ENCODE measurements at places on chromosomes 6 and 20. TPM values are rescaled to one million over a fixed set of nuclear protein-coding genes. Genes with fewer than 3 reads are reported as not detected.

GRCh38 chr20:39066471-39067242 lies 104.5 kb downstream of the DHX35 start:
- H3K27me3 ChIP-seq: no peaks in the 10 kb centered on the region
- no peak overlapping the region for H3K27ac ChIP-seq
- no peaks in the 10 kb centered on the region for H3K36me3 ChIP-seq
- no peak overlapping the region for H3K4me3 ChIP-seq
- no peak for DNase-seq

DNA sequence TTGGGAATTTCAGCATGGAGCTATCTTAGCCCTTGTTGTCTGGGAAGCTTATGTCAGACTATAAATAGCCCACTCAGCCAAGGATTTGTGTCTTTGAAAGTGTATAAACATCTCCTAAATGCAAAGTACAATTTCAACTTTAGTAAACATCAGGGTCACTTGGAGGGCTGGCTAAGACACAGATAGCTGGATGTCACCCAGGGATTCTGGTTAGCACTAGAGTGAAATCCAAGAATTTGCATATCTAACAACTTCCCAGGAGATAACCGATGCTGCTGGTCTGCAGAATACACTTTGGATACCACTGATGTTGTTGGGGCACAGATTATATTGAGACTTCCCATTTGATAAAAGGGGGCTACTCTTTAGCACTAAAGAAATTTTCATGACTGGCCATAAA lies 130.9 kb downstream of the PAX1 start:
- DNase-seq: no peak
- no peak overlapping the region for H3K4me3 ChIP-seq
- no peak overlapping the region for H3K27ac ChIP-seq
- H3K4me1 ChIP-seq: no peaks in the 10 kb centered on the region
- peaks cover 44% of the 10 kb centered on the region for H3K27me3 ChIP-seq
- H3K36me3 ChIP-seq: no peaks in the 10 kb centered on the region

- H3K27ac ChIP-seq: no peak overlapping the region
- peak overlapping the region; percentile 54 for H3K4me3 ChIP-seq
- peaks cover 40% of the 10 kb centered on the region for H3K27me3 ChIP-seq
- peaks cover 5% of the 10 kb centered on the region for H3K4me1 ChIP-seq
- H3K36me3 ChIP-seq: no peaks in the 10 kb centered on the region
- DNase-seq: no peak
Observed at GRCh38 chr20:31861385-31862156, 8.8 kb downstream of the DUSP15 start.

NR2E1 gene
- not detected for total RNA-seq

DNA sequence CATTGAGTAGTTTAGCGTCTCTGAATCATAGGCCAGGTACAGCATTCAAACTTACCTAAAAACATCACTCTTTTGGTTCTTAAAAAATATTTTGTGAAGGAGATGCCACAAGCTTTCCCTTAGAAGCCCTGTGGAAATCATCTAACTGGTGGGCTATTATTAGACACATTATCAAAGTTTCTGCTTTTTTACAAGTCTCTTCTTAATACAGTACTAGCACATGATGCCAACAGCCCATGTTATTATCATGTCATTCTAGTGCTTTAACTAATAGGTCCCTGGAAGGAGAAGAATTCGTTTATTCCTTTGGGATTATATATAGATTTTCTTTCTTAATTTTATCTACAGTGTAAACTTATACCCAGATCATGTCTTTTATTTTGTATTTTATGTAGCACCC lies 146.0 kb upstream of the PTPRK start:
- no peak overlapping the region for H3K27ac ChIP-seq
- DNase-seq: no peak
- H3K4me3 ChIP-seq: no peak overlapping the region
- H3K4me1 ChIP-seq: no peaks in the 10 kb centered on the region

- no peak for DNase-seq
- H3K27ac ChIP-seq: no peak overlapping the region
- no peak overlapping the region for H3K4me3 ChIP-seq
- H3K36me3 ChIP-seq: peaks cover 13% of the 10 kb centered on the region
- peaks cover 11% of the 10 kb centered on the region for H3K4me1 ChIP-seq
- no peaks in the 10 kb centered on the region for H3K27me3 ChIP-seq
Observed at GRCh38 chr6:152318278-152318677, 318.9 kb downstream of the SYNE1 start.

TSHZ2 gene
- total RNA-seq: 1.6 TPM

DNA sequence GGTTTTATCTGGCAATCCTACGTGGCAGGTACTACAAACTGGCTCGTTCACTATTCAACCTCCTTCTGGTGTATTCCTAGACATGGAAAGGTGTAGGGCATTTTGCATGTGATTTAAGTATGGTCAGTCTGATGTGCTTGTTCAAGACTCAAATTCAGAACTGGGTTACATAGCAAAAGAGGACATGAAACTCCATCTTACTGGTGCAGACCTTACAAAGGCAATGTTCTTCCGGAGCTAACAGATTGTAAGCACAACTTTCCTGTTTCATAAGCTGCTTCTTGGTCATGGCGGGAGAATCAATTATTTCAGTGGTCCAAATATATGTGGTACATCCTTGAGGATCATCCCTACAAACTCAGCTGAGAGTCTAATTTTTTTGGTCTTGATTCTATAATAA lies 703.4 kb downstream of the EPM2A start:
- no peaks in the 10 kb centered on the region for H3K27me3 ChIP-seq
- H3K4me1 ChIP-seq: no peaks in the 10 kb centered on the region
- no peak overlapping the region for H3K27ac ChIP-seq
- H3K36me3 ChIP-seq: no peaks in the 10 kb centered on the region
- no peak overlapping the region for H3K4me3 ChIP-seq

GRCh38 chr6:123226398-123226797 lies 230.4 kb downstream of the CLVS2 start:
- no peaks in the 10 kb centered on the region for H3K36me3 ChIP-seq
- no peaks in the 10 kb centered on the region for H3K27me3 ChIP-seq
- H3K27ac ChIP-seq: no peak overlapping the region
- no peak for DNase-seq
- H3K4me1 ChIP-seq: peaks cover 7% of the 10 kb centered on the region

SRSF12 gene
- total RNA-seq: 1.1 TPM

GRCh38 chr6:16651871-16652270 lies 109.4 kb downstream of the ATXN1 start:
- no peak overlapping the region for H3K27ac ChIP-seq
- H3K36me3 ChIP-seq: peaks cover 6% of the 10 kb centered on the region
- no peaks in the 10 kb centered on the region for H3K4me1 ChIP-seq
- DNase-seq: no peak

GRCh38 chr6:136192902-136193301 lies 57.2 kb downstream of the MTFR2 start:
- no peak overlapping the region for H3K4me3 ChIP-seq
- peaks cover 7% of the 10 kb centered on the region for H3K36me3 ChIP-seq
- DNase-seq: no peak
- H3K27ac ChIP-seq: no peak overlapping the region
- no peaks in the 10 kb centered on the region for H3K27me3 ChIP-seq

- H3K36me3 ChIP-seq: no peaks in the 10 kb centered on the region
- DNase-seq: peak; percentile 66
- H3K27ac ChIP-seq: no peak overlapping the region
- no peaks in the 10 kb centered on the region for H3K4me1 ChIP-seq
Observed at GRCh38 chr20:36919715-36920333, 31.7 kb downstream of the SAMHD1 start.

GRCh38 chr20:32711346-32711745 lies 31.9 kb downstream of the COMMD7 start:
- H3K27ac ChIP-seq: no peak overlapping the region
- DNase-seq: no peak
- H3K27me3 ChIP-seq: no peaks in the 10 kb centered on the region

DNA sequence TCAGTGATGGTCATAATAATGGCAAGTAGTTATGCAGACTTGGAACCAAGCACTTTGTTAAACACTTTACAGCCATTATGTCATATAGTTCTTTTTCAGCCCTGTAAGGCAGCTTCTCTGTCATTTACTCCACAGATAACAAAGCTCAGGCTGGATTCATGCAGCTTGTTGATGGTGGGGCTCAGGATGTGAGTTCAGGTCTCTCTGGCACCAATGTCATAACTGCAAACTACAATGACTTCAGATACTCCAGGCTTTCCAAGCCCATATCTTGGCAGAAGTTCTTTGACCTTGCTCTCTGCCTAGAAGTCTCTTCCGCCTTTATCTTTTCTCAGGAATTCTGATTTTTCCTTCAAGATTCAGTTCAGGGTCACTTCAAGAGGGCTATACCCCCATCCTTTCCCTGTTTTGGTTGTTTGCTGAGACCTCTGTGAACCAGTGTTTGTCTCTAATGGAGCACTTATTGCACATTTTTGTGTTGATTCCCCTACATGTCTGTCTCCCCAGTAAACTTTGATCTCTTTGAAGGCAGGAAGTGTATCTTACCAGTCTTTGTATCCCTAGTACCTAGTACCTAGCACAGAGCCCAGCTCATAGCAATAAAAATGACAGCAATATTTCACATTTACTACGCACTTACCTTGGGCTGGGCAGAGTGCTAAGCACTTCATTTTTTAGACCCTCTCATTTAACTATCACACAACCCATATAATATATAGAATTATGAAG lies 19.7 kb upstream of the EFHC1 start:
- H3K4me1 ChIP-seq: peaks cover 10% of the 10 kb centered on the region
- peak overlapping the region; percentile 2 for H3K27ac ChIP-seq
- H3K4me3 ChIP-seq: no peak overlapping the region
- no peak for DNase-seq
- H3K27me3 ChIP-seq: no peaks in the 10 kb centered on the region

VIP gene
- total RNA-seq: not detected

DNA sequence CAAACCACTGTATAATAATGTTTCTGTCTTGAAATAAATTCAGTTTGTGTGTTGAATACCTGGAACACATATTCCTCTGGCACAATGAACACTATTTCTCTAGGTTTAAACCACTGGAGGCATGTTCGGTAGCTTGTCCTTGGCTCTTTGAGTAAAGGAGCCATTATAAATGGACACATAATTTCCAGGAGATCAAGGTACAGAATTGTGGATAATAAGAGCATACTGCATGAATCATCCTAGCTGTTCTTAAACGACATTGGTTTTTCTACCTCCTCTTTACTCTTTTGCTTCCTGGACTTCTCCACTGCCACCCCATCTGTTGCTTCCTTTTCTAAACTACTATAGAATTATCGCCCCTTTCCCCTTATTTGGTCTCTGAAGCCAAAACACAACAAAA lies 1.2 kb downstream of the CENPW start:
- peaks cover 37% of the 10 kb centered on the region for H3K4me1 ChIP-seq
- no peak overlapping the region for H3K27ac ChIP-seq
- H3K4me3 ChIP-seq: no peak overlapping the region
- H3K27me3 ChIP-seq: no peaks in the 10 kb centered on the region
- DNase-seq: no peak

- no peaks in the 10 kb centered on the region for H3K27me3 ChIP-seq
- DNase-seq: no peak
- no peaks in the 10 kb centered on the region for H3K36me3 ChIP-seq
- H3K4me1 ChIP-seq: no peaks in the 10 kb centered on the region
- H3K27ac ChIP-seq: no peak overlapping the region
Observed at GRCh38 chr6:38355519-38355918, 284.2 kb downstream of the BTBD9 start.

- H3K4me3 ChIP-seq: no peak overlapping the region
- H3K27me3 ChIP-seq: no peaks in the 10 kb centered on the region
- no peak overlapping the region for H3K27ac ChIP-seq
- peaks cover 7% of the 10 kb centered on the region for H3K36me3 ChIP-seq
Observed at GRCh38 chr6:26493258-26493657, 6.8 kb upstream of the BTN1A1 start.

GRCh38 chr6:135519348-135519747 lies 21.8 kb upstream of the AHI1 start:
- peaks cover 16% of the 10 kb centered on the region for H3K4me1 ChIP-seq
- no peak overlapping the region for H3K27ac ChIP-seq
- no peak overlapping the region for H3K4me3 ChIP-seq
- DNase-seq: no peak
- H3K27me3 ChIP-seq: no peaks in the 10 kb centered on the region

TLDC2 gene
- not detected for total RNA-seq

DNA sequence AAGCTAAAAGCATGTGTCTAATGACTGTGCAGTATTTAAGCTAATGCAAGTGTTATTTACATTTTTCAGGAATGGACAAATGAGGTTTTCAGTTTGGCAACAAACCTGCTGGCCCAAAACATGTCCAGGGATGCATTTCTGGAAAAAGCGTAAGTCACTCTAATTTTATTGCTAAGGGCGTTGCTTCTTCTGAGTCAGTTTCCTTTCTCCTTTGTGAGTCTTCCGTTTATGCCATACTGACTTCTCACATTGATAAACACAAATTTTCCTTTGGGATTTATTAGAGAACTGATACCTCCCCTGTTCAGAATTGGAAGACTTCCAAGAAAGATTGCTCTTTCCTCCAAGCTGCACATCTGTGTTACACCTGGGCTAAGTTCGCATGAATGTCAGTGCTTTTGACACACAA lies 422.9 kb upstream of the PLCB4 start:
- H3K27ac ChIP-seq: peak overlapping the region; percentile 87
- no peak overlapping the region for H3K4me3 ChIP-seq
- H3K36me3 ChIP-seq: no peaks in the 10 kb centered on the region
- peak; percentile 60 for DNase-seq
